Activated CD8-positive, alpha-beta memory T cell treated with anti-CD3 and anti-CD28 coated beads for 4 hours (primary cell): ENCODE measurements at places on chromosomes 7 and 10.

- no peak for DNase-seq
Measured at GRCh38 chr7:46764100-46764936, 817.6 kb downstream of the TNS3 start.

DNA sequence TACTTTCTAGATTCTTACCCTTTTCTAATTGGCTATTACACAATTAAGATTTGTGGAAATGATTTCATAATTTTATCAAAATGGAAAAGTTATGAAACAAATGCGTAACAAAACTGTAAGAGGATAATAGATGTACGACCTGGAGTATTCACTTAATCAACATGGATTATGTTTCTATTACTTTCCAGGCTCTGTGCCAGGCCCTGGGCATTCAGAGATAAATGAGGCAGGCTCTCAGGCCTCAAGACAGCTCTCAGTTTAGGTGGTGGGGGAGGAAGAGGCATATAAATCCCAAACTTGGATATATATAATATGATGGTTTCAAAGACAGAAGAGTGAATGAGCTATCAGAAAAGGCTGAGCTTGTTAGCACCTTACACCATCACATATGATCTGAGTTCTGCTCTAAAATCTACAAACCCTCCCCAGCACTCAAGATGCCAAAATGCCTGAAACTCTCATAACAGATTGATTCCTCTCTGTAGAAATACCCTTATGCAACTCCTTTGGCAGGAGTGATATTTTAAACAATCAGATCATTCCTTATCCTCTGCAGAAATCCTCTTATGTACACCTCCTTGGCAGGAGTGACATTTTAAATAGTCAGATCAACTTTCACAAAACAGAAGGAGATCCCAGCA, 42.5 kb downstream of the ACBD5 start:
- no peak for DNase-seq

- no peak for DNase-seq
Measured at GRCh38 chr7:74289659-74290552, 699 bp downstream of the CLIP2 start.

DNA sequence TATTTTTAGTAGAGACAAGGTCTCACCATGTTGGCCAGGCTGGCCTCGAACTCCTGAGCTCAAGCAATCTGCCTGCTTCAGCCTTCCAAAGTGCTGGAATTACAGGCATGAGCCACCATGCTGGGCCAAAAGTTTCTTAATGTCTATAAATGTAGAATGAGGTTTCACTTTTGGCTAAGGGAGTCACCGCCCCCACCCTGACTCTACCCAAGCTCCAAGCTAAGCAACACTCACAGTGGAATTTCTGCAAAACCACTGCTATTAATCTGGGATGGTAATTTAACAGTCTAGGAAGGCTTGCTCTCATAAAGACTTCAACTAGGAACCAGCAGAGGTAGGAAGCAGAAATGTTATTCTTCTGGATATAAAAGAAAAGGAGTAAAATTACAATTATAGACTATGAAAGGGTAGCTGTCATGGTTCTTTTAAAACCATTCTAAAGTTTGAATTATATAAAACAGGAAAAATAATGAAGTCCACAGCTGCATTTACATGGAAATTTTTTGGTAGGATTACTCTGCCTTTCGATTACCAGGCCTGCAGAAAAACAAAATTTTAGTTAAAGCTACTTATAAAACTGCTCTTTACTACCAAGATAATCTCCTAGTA, 211.6 kb downstream of the SFMBT2 start:
- DNase-seq: no peak

DNA sequence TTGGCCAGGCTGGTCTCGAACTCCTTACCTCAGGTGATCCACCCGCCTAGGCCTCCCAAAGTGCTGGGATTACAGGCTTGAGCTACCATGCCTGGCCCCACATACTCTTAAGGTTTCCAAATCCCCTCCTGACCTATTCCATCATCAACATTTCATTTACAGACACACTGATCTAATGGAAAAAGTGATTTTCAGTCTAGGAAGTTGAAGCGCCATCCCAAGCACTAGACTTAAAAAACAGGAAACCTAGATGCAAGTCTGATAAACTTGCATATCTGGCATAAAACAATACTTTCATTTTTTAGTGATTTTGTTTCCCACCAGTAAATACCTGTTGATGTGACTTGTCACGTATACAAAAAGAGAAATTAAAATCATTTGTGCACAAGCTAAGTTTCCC, 44.0 kb downstream of the DNMBP start:
- DNase-seq: no peak

DNA sequence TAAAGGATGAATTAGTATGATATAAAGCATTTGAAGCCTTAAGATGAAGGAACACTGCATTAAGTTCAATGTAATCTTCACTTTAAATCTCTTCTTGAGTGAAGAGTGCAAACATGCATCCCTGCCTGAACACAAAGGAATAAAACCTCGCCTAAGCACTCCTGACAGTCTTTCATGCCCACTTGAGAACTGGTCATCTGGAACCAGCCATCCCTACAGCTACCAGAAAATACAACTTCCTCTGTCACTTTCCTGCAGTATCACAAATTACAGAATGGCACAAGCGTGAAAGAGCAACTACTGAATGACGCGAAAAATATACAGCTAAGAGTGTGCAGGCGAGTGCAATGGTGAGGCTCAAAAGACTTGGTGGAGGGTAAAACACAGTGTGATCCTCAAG, 1079.9 kb downstream of the CNTNAP2 start:
- no peak for DNase-seq

DNA sequence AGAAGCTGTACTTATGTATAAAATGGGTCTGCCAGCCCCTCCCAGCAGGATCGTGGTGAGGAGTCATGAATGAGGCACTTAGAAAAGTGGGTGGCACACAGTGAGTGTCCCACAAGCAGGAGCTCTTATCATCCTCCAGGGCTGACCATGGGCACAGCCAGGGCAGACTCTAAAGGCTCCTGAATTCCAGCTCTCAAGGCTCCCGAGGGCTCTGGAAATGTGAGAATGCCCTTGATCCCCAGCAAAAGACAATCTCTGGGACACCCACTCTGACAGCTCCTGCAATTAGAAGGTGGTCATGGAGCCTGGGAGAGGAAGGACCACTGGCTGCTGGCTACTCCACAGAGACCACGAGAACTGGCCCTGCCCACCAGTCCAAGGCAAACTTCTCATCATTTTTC, 1.6 kb downstream of the VSTM4 start:
- no peak for DNase-seq
